NCI-H460 (cell line): ENCODE measurements at places on chromosomes 3 and 15.
A peak's percentile ranks its signal among the peaks of the same experiment; 100 is the strongest.

DNA sequence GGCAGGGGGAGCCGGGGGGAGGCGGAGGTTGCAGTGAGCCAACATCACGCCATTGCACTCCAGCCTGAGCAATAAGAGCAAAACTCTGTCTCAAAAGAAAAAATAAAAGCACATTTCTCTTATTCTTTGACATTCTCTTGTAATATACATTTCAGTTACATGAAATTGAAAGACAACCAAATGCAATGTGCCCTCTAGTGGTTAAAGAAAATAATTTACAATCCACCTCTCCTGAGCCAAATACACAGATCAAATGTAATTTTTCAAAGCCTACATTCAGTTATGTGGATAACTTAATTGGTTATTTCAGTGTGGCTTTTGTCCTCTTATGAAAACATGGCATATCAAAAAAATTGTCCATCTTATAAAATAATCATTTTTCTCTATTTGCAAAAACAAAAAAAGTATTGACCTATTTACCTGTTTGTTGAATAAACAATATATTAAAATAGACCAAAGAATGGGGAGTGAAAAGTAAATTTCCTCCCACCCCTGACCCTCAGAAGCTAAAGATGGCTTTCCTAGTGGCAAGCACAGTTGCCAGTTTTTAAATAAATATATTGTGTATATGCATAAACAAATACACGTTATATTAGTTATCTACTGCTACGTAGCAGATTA lies 14.2 kb upstream of the U2SURP start:
- no peak for DNase-seq

GRCh38 chr3:71874618-71875017 lies 89.7 kb upstream of the PROK2 start:
- no peak for DNase-seq

GRCh38 chr3:155805204-155805801 lies 775 bp downstream of the C3orf33 start:
- peak; percentile 23 for DNase-seq

- DNase-seq, result no peak
These were observed 281.4 kb upstream of the SLCO3A1 start for GRCh38 chr15:91572110-91572509.

DNA sequence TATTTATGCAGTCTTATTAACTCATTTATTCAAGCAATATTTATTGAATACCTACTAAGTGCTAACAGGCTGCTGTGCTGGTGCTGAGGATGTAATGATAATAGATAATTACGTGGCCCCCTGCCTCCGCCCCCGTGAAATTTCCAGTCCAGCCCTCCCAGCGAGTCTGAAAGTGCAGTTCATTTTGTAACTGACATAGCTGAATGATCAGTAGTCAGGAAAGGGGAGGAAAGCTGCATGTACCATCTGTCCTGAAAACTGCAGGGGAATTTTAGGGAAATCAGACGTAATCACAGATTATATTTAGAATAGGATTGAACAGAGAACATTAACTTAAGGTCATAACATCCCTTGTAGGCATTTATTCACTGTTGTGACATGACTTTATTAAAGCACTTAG lies 736.8 kb downstream of the MCTP2 start:
- DNase-seq, result no peak

- DNase-seq, result no peak
These were observed 20.3 kb upstream of the ALAS1 start for GRCh38 chr3:52177701-52178042.

- no peak for DNase-seq
These were observed 187.8 kb downstream of the SHQ1 start for GRCh38 chr3:72660270-72661114.

GRCh38 chr15:79034284-79034683 lies 56.3 kb downstream of the RASGRF1 start:
- DNase-seq, result no peak

DNA sequence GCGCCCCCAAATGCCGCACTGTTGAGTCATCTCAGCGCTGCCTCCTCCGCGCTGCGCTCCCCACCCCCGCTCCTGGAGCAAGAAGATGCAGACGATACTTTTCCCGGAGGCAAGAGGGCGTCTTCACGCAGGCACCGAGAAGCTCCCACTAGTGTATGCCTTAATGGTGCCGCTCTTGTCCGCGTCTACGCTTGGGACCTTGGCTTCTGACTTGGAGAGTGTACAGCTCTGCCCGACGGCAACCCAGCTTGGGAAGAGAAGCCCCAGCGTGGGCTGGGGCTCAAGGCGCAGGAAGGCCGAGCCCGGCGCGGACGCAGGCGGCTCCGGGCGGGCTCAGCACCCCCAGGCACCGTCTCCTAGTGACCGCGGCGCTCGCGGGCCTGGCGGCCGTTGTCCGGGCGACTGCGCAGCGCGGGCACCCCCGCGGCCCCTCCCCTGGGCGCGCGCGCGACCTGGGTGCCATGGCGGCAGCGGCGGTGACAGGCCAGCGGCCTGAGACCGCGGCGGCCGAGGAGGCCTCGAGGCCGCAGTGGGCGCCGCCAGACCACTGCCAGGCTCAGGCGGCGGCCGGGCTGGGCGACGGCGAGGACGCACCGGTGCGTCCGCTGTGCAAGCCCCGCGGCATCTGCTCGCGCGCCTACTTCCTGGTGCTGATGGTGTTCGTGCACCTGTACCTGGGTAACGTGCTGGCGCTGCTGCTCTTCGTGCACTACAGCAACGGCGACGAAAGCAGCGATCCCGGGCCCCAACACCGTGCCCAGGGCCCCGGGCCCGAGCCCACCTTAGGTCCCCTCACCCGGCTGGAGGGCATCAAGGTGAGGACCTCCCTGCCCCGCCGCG lies at the start of gene P4HTM:
Gene P4HTM (plus strand): TSS at position 446 of the 840 bp plus-strand sequence. CDS start 16 bp downstream, at position 462.
- peak; percentile 72 for DNase-seq

DNA sequence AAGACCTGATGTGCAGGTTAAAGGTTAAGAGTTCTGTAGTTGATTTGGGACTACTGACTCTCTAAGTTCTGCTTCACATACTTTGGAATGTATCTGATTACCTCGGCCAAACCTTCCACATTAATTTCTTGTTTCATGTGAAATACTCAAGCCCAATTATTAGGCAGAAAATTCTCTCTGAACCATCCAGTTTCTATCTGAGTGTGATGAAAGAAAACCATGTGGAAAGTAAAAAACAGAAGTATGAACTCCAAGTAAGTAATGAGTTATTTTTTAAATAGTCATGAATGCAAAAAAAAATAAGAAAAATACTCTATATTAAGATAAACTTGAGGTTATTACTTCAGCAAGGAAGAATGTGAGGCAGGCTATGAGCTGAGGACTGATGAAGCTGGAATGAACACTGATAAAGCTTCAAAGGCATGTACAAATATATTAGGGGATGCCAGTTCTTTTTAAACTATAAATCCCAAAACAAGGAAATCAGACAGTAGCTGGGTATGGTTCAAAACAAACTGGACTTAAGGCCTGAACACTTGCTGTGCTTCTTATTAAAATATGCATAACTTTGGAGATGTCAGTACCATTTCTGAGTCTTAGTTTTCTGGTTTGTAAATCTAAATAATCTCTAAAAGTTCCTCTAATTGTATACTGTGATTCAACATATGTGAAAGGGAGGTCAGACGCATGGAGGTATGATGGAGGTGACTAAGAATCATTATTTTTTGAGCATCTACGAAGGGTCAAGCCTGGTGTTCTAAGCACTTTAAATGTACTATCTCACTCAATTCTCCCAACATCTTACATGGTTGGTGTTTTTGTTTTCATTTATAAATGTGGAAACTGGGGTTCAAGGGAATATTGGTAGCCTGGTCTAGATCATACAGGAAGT lies 59.6 kb downstream of the COL6A6 start:
- DNase-seq, result no peak

- DNase-seq, result no peak
These were observed 119.9 kb downstream of the PDZRN3 start for GRCh38 chr3:73504852-73505251.

- DNase-seq, result no peak
These were observed 38.0 kb downstream of the RAB7A start for GRCh38 chr3:128763967-128764366.

DNA sequence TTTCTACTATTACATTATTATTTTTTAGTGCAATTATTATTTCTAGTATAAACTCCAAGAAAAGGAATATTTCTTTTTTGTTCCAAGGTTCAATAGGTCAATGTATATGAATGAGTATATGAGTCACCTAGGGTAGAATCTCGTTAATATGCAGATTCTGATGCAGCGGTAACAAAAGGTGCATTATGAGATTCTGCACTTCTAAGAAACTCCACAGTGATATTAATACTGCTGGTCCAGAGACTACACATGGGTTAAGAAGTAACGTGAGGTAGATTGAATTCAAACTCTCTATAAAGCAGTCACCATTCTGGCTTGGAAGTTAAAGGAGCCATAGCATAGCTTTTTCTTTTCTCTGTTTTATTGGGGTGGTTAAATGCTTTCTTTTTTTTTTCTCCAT lies 596.2 kb upstream of the TBL1XR1 start:
- DNase-seq, result no peak

- peak; percentile 44 for DNase-seq
These were observed 9.3 kb downstream of the VEPH1 start for GRCh38 chr3:157493627-157494550.

DNA sequence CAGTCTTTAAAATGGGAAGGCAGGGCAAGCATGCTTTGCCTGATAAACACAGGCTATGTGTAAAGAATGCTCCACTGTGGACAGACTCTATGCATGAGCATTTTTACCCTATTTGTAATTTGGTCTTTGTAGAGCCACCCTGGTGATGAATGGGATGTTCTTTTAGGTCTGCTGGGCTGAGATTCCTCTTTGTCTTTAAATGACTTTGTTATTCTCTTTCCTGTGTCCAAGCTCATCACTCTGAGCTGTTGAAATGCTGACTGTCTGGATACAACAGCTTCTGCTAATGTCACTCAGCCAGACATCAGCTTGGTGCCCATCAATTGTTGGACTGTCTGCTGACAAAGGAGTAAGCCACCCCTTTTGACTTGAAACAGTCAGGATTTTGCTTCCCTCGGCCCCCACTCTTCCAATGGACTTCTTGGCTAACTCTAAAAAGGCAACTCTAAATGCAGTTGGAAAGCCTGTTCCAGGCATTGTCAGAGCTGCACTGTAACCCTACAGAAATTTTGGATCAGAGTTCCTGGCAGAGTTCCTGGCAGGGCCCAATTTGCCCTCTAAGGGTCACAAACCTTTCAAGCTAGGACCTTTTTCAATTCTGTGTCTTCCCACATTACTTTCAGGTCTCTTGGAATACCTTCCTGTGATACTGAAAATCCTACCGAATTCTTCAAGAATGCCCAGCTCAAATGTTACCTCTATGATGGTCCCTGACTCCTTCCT lies 40.5 kb upstream of the EIF1B start:
- DNase-seq, result no peak

DNA sequence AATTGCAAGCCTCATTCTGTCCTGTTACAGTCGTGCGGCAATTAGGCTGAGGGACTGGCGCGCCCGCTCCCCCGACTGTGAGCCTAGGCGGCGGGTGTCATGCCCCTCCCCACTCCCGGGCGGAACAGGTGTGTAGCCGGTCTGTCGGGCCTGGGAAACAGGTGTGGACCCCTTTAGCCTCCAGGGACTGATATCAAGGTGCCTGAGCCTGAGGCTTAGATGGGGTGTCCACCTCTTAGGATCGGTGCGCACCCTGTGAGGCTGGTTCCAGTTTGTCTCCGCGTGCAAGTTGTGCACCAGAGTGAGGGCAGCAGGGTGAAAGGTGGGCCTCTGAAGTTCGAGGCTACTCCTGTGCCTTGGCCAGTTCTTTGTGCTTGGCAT lies 686 bp downstream of the VPS8 start:
- no peak for DNase-seq

- peak; percentile 77 for DNase-seq
These were observed 23.0 kb upstream of the COPG1 start for GRCh38 chr3:129226374-129226773.

- DNase-seq, result no peak
These were observed 38.7 kb downstream of the GJD2 start for GRCh38 chr15:34716111-34716510.

- no peak for DNase-seq
These were observed 321.0 kb upstream of the TGFBR2 start for GRCh38 chr3:30285188-30286006.

GRCh38 chr15:98438326-98438725 lies 210.0 kb upstream of the IGF1R start:
- no peak for DNase-seq

- no peak for DNase-seq
These were observed 12.6 kb downstream of the CEP152 start for GRCh38 chr15:48798319-48798718.

DNA sequence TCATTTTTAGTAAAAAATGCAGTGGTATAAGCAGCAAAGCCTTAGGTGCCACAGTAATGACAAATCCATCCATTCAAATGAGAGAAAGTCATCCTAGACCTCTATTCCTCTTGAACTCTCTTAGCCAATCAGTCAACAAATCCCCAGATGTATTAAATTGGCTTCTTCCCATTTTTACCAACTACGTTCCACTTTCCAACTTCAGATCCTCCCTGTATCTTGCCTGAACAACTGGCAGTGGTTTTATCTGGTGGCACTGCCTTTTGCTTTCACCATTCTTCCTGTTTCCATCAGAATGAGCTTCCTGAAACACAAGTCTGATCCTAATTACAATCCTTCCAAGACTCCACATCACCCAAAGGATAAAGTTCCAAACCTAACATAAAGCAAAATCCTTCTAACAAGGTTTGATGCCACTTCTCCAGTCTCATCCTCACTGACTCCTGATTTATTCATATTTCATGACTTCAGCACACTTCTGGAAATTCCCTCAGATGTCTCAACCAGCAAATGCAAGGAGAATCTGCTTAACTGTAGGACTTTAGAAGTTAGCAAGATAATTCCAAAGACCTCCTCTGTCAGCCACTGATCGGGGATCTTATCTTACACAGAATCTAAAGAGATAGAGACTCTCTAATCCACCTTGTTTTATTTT lies 69.8 kb upstream of the SLC4A7 start:
- no peak for DNase-seq

DNA sequence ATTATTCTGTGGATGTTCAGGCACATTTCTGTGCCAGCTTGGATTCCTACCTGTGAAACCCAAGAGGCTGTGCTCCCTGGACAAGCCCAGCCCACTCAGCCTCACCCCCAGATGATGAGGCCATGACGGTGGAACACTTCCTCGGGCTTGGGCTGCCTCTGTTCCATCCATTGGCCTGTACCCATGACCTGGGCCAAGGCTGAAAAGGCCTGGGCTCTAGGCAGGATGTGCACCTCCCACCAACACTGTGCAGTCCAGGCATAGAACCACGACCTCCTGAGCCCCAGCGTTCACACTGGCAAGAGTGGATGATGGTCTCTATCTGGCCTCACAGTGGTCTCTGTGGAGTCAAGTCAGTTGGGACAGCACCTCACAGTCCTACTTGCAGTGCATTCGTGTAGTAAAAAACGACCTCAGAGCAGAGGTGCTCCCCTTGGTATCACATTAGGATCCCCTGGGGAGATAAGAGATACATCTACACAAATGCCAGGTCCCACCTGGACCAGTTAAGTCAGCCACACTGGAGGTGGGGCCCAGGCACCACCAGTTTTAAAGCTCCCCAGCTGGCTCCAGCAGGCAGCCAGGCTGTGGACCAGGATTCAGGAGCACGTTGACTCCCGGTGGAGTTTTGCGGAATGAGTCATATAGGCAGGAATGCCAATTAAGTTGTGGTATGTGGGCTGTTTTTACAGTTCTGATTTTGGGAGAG lies 39.0 kb upstream of the IGF1R start:
- no peak for DNase-seq
